ENCODE measurements at places on chromosomes 7 and 10.

GRCh38 chr7:601595-602340 lies 82.1 kb upstream of the PDGFA start:
- DNase-seq = peak; percentile 88

DNA sequence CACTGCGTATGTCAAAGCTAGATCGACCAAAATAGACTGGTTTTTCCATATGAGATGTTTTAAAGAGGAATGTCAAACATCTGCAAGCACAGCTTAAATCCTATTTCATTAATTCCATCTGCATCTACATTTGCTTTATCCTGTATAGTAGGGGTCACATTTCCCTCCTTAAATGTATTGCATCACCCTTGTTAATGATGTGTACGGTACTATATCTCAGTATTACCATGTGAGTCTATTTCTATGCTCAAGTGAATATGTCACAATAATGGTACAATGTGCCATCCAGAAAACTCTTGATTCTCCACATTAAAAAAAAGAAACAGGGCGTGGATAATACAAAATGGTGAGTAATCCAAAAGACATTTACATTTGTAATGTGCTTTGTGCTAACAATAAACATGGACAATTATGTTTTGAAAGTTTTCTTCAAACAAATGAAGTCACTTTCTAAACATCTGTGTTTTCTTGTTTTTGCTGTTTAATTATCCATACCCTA lies 56.6 kb downstream of the TWIST1 start:
- DNase-seq = no peak

DNA sequence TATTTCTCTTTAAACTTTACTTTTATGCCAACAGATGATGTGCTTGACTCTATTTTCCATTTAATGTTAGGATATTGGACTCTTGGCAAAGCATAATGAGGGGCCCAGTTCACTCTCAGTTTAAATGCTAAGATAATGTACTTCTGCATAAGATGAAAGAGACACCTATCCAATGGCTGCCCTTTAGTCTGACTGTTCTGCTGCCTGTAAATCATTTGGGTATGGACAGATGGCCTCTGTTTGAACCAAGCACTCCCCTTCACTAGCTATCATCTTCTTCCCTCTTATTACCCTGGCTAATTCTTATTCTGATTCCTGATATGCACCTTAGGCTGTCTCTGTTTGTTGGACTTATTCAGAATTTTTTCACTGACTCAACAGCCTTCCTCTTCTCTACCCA lies 72.1 kb downstream of the SEM1 start:
- no peak for DNase-seq

DNA sequence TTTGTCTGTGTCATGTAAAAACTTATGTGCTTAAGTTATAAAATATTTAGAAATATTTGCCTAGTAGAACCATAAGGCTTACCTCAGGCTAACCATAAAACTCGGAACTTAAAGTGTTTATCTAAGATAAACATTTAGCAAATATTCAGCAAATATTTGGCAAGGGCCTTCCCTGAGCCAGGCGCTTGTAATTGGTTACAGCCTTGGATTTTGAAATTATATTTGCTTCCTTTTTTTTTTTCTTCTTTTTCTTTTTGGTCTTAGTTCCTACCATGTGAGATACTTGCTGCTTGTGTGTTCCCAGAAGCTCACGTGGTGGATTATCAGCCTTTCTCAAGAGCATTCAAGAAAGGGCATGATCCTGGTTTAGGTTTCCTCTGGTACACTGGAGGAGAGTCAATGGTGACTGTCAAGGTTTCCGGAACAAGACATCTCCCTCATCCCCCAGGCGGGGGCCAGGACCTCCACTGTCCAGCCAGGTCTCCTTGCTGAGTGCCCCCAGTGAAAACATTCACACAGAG lies 5.2 kb upstream of the BRI3 start:
- no peak for DNase-seq

- DNase-seq = no peak
Observed at GRCh38 chr7:155163696-155164095, 93.6 kb downstream of the HTR5A start.

GRCh38 chr10:1059902-1060301 lies 3.7 kb downstream of the WDR37 start:
- DNase-seq = no peak

GRCh38 chr10:58963723-58964124 lies 212.7 kb upstream of the PHYHIPL start:
- DNase-seq = no peak

DNA sequence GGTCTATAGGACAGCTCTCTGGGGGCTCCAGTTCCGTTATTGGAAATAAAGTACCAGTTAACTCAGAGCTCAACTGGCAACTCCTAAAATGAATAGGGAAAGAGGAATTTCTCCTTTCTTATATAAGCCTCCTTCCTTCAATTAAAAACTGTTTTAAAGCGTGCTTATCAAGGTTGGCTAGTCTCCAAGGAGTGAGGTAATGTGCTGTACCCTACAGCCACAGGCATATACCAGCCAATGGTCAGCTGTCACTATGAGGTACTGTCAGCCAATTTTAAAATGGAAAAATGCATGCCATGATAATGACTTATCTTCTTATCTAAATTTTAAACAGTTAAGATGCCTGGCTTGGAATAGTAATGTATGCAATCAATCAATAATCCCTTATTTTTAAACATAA lies 76.2 kb downstream of the PLCE1 start:
- DNase-seq = no peak

- DNase-seq = no peak
Observed at GRCh38 chr7:24035366-24036032, 248.5 kb upstream of the NPY start.

DNA sequence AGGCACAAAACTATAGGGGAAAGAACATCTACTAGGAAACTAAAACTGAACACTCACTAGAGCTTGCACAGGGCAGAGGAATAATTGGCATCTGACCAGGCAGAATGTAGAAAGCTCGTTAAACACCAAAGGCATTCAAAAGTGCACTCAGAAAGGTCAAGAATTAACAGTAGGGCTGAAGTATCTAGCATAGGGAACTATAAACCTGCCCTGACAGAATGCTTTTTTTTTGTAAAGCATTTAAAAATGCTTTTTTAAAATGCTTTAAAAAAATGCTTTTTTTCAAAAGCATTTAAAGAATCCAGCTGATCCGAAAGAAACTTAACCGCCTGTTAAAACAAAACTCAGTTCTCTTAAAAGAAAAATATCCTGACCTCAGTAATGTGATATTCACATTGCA lies 74.6 kb upstream of the EGFR start:
- no peak for DNase-seq

DNA sequence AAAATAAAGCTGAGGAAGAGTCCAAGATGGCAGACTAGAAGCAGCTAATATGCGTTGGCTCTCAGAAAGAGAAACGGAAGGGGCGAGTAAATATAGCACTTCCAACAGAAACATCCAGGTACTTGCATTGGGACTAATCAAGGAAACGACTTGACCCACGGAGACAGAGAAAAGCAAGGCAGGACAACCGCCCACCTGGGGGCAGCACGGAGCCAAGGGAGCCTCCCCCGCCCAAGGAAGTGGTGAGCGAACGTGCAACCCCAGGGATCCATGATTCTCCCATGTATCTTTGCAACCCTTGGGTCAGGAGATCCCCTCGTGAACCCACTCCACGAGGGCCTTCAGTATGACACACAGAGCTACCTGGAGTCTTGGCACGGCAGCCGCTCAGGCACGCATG lies 45.4 kb upstream of the GRM3 start:
- DNase-seq = no peak

DNA sequence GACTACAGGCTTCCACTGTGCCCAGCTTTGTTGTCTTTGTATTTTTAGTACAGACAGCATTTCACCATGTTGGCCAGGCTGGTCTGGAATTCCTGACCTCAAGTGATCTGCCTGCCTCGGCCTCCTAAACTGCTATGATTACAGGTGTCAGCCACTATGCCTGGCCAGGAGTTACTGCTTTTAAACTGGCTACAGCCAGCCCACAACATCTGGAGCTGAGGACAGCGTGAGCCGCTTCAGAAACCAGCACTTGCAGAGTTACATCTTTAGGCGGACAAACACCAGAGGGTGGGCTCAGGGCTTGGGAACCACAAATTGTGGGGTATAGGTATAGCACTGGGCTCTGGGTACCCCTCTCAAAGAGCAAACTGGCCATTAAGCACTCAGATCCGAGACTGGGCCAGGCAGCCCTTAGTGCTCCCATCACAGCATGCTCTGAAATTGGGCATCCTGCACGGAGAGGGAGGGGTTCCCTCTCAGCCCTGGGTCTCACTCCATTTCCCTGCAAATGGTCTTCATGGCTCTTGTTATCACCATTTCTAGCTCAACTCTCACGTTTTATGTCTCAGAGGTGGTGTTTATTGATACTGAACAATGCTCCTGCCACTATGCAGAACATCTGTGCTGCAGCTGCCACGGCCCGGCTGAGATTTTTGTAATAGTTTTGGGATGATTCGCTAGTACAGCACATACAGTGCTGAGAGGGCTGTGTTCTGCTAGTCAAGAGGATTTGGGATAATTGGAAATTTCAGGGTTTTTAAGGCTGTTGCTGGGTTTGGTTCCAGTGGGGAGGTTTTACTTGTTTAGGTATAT lies 146.4 kb upstream of the LYZL2 start:
- no peak for DNase-seq

DNA sequence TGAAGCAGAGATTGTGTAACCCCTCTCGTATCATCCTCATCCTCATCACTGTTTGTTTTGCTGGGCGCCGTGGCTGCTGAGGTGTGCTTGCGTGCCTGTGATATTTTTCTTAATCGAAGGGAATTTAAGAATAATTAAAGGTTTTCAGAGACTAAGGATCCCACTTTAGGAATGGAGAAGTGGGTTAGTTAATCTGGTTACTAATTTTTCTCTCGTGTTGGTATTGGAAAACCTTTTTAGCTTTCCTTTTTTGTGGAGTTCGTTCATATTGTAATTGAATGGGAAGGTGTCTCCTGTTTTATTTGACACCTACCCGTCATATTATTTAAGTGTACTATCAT lies 1.3 kb downstream of the UBN2 start:
- DNase-seq = peak; percentile 41

GRCh38 chr7:152979376-152979775 lies 219.8 kb downstream of the ACTR3B start:
- no peak for DNase-seq

DNA sequence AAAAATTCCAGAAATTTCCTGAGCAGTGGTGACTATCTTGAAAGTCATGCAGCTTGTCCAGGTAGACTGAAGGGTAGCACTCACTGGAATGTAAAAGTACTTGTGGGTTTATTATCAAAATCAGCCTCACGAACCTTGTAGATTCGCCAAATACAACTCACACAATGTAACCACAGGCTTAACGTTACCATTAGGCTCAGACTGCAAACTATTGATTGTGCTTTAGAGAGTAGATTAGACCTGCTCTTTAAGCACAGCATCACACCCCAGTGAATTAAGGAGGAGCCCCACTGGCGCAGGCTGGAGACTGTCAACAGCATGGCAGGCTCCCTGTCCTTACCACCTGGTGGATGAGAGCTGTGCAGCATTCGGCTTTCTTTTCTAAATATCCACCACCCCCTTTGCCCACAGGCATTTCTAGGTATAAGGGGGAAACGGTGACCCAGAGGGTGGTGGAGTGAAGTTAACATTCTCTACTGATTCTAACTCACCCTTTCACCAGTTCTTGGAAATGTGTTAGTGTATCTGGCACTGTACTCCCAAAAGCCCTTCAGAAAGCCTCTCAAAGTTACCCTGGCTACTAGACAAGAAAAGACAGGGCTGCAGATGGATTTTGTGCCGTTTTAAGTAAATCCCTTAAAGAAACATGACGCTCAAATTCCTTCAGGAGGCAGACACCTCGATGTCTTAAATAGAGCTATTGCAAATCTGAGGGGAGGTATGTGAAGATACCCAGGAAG lies 56.6 kb downstream of the GSDME start:
- DNase-seq = no peak

GRCh38 chr7:30322271-30323005 lies 38.0 kb downstream of the ZNRF2 start:
- peak; percentile 56 for DNase-seq

DNA sequence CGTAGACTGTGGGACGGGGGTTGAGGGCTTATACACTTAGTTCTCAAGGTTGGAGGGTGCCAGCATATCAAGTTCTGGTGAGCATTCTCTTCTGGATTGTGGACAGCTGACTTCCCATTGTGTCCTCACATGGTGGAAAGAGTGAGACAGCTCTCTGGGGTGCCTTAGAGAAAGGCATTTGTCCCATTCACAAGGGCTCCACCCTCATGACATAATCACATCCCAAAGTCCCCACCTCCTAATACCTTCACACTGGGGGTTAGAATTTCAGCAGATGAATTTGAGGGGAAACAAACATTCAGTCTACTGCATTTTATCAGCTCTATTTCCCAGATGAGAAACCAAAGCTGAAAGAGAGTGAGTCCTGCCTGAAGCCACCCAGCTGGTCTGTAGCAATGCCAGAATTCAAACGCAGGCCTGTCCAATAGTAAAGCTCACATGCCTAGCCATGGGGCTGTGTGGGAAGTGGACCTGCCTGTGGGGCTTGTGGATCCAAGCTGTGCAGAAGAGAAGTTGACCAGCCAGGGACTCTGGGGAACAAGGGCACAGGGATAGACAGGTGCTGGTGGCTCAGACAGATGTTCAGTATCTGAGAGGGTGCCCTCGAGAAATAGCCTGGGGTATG lies 34.9 kb upstream of the LOXL4 start:
- no peak for DNase-seq

DNA sequence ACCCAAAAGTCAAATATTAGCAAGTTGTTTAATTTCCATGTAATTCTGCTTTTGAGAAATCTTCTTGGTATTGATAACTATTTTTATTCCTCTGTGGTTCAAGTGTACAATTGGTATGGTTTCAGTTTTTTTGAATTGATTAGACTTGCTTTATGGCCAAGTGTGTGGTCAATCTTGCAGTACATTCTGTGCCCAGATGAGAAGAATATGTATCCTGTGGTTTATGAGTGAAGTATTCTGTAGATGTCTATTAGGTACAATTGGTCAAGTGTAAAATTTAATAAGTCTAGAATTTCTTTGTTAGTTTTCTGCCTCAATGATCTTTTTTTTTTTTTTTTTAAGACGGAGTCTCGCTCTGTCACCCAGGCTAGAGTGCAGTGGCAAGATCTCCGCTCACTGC lies 36.6 kb upstream of the C7orf33 start:
- no peak for DNase-seq

GRCh38 chr10:82267960-82268359 lies 393.0 kb downstream of the NRG3 start:
- DNase-seq = no peak

DNA sequence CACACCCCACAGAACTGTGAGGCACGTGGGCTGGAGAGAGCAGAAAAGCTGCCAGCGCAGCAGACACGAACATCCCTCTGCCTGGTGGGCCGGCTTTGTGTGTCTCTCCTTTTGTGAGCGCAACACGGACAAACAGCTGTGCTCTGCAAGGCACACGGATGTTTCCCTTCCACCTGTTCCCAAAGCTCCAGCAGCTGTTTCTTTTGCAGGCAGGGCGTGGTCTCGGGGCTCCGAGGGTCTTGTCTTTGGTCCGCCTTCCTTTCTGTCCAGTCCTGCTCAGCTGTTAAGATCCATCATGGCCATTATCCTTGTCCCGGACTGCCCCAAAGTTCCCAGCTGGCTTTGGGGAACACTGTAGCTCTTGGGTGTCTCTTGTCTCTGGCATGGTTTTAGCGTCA lies 32.7 kb upstream of the SH2B2 start:
- DNase-seq = no peak

GRCh38 chr10:97543025-97543546 lies 29.5 kb upstream of the ANKRD2 start:
- peak; percentile 83 for DNase-seq

- peak; percentile 17 for DNase-seq
Observed at GRCh38 chr10:13115832-13116803, 16.2 kb downstream of the OPTN start.
